Choroid plexus epithelial cell (primary cell): ENCODE measurements at places on chromosomes 2 and 18.

DNA sequence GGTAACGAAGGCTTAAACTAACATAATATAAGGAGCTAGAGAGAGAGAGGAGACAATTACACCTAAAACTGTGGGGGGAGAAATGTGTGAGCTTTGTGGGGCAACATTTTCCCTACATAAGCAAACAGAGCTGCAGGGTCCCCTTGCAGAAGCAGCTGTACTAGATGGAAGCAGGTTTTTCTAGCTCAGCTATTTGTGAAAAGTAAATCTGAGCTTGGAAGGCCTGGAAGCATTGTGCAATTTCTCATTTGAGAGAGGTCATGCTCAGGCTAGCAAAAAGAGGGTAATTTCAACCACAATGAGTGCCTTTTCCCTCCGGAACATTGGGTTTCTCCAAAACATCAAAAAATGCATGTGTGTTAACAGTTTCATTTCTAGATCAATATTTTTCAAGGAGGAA lies 130.0 kb downstream of the ARL4C start:
- DNase-seq: peak; percentile 71

GRCh38 chr18:40413160-40413559 lies 1541.9 kb upstream of the PIK3C3 start:
- DNase-seq: peak; percentile 42

GRCh38 chr2:204255526-204255925 lies 289.7 kb upstream of the PARD3B start:
- DNase-seq: no peak

DNA sequence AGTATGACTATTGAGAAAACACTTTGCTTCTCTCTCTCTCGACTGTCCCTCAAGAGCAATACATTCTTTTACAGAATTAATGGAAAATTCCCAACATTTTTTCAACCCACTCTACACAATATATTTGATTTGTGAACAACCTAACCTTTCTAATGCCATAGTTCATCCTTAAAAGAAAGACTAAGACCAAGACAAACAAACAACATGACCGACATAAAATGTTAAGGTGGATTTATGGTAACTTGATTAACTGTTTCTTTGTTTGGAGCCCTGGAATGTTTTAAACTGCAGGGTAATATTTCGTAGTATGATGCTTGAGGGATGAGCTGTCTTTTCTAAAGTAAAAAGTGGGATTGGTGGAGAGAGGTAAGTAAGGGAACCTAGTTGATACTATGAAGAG lies 738.2 kb downstream of the MBD2 start:
- DNase-seq: no peak

- peak; percentile 35 for DNase-seq
Observed at GRCh38 chr2:191263050-191263449, 17.8 kb downstream of the MYO1B start.

- DNase-seq: peak; percentile 66
Observed at GRCh38 chr18:76452357-76452756, 42.7 kb downstream of the ZNF516 start.

GRCh38 chr2:60834270-60834717 lies 47.1 kb upstream of the REL start:
- peak; percentile 8 for DNase-seq

DNA sequence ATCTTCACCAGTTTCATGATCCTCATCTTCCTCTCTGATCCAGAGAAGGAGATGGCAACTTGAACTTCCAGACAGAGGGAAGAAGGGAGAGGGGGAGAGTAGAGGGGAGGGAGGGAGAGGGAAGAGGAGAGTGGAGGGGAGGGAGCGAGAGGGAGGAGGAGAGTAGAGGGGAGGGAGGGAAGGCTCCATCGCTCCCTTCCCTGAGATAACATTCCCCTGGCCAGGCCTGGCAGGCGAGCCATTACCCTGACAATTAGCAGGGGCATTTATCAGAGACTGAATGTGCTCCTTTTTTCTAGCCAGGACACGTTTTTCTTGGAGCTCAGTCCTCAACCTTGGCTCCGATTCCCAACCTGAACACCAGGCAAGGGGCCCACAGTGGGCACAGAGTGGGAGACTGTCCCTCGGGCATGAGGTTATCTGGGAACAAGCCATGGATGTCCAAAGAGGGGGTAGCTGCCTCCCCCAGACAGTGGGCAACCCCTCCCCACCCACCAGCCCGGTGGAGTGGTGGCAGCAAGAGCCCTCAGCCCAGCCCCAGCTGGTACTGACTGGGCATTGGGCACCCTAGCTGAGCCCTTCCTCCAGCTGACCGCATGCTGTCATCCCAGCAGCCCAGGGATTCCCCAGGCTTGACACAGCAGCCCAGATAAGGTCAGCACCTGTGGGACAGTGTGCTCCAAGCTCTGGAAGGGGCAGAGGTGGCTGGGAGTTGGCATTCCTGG lies 81.8 kb downstream of the TNS1 start:
- DNase-seq: no peak

DNA sequence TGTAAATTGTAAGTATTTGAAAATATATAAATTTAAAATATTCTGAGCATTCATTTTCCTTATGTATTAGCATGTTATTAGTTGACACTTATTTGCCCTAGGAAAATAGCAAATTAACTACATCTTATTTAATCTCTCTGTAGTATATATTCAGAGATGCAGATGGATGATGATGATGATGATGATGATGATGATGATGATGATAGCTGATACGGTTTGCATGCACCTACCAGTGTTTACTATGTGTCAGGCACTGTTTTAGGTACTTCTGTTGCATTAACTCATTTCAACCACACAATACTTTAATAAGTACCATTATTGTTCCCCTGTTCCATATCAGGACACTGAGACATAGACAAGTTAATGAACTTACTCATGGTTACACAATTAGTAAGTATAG lies 191.4 kb upstream of the BOD1L2 start:
- no peak for DNase-seq
